ENCODE measurements at places on chromosomes 3 and 15.

DNA sequence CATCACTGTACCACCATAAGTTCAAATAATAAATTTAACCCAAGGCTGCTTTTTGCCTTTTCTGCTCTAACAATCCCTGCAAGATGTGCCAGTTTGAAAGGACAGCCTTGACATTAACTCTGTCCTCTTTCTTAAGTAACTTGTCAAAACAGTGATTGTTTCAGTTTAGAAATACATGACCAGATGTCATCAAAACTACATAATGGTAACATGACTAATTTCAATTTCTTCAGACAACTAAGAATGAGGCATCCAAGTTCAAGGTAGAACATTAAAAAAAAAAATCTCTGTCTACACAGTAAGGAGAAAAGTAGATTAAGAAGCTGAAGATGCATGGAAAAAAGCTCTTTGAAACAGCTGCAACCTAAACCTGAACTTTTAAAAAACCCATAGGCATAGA lies 47.4 kb downstream of the SHQ1 start:
- no peaks in the 10 kb centered on the region for H3K36me3 ChIP-seq
- DNase-seq = no peak
- no peaks in the 10 kb centered on the region for H3K27me3 ChIP-seq

GRCh38 chr3:46098319-46098761 lies 71.1 kb upstream of the XCR1 start:
- peaks cover 3% of the 10 kb centered on the region for H3K27me3 ChIP-seq
- no peaks in the 10 kb centered on the region for H3K36me3 ChIP-seq
- peak; percentile 50 for DNase-seq
- H3K27ac ChIP-seq = no peak overlapping the region
- H3K4me1 ChIP-seq = peaks cover 6% of the 10 kb centered on the region

DNA sequence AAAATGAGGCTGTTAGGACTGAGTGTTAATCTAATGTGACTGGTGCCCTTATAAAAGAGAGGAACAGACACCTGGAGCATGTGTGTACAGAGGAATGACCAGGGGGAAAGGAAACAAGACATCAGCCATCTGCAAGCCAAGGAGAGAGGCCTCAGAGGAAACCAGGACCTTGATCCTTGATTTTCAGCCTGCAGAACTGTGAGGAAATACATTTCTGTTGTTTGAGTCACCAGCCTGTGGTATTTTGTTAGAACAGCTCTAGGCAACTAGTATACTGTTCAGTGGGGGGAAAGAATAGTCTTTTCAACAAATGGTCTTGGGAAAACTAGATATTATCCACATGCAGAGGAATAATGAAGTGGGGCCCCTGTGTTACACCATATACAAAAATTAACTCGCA lies 80.6 kb downstream of the CCR1 start:
- peak overlapping the region; percentile 55 for H3K27ac ChIP-seq
- no peaks in the 10 kb centered on the region for H3K36me3 ChIP-seq

DNA sequence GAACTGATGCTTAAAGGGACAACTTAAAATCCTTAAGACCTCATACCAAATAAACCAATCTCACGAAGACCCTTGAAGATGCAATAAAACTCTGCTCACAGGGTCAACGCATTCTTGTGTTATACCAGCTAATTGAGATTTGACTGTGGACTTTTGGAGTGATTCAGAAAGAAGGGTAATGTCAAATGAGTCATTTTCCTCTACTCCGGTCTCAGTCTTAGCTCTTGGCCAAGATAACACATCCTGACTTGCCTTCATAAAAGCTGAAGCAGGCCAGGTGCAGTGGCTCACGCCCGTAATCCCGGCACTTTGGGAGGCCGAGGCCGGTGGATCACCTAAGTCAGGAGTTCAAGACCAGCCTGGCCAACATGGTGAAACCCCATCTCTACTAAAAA lies 3.8 kb downstream of the PKM start:
- H3K4me3 ChIP-seq = no peak overlapping the region
- H3K4me1 ChIP-seq = peaks cover 30% of the 10 kb centered on the region
- peak overlapping the region; percentile 83 for H3K27ac ChIP-seq
- DNase-seq = peak; percentile 91
- peaks cover 20% of the 10 kb centered on the region for H3K36me3 ChIP-seq

GRCh38 chr3:179513862-179514261 lies 48.9 kb upstream of the ACTL6A start:
- peak; percentile 33 for DNase-seq
- H3K27me3 ChIP-seq = no peaks in the 10 kb centered on the region
- no peak overlapping the region for H3K4me3 ChIP-seq
- no peaks in the 10 kb centered on the region for H3K36me3 ChIP-seq
- no peaks in the 10 kb centered on the region for H3K4me1 ChIP-seq

- no peak overlapping the region for H3K4me3 ChIP-seq
- H3K27ac ChIP-seq = no peak overlapping the region
- H3K27me3 ChIP-seq = no peaks in the 10 kb centered on the region
Observed at GRCh38 chr3:61239871-61240270, 11.4 kb downstream of the FHIT start.

- DNase-seq = peak; percentile 91
- H3K4me1 ChIP-seq = peaks cover 9% of the 10 kb centered on the region
- peaks cover 12% of the 10 kb centered on the region for H3K36me3 ChIP-seq
- H3K27me3 ChIP-seq = no peaks in the 10 kb centered on the region
- H3K4me3 ChIP-seq = no peak overlapping the region
- peak overlapping the region; percentile 41 for H3K27ac ChIP-seq
Observed at GRCh38 chr3:51953445-51953844, 1.7 kb upstream of the GPR62 start.

- 0 out of 2 replicates have a peak, but pooled peaks cover 3% of the 10 kb centered on the region for H3K4me1 ChIP-seq
- no peaks in the 10 kb centered on the region for H3K36me3 ChIP-seq
- H3K27ac ChIP-seq = no peak overlapping the region
- peak; percentile 15 for DNase-seq
Observed at GRCh38 chr3:122510878-122511535, 3.7 kb downstream of the KPNA1 start.

- H3K4me1 ChIP-seq = peaks cover 8% of the 10 kb centered on the region
- H3K27me3 ChIP-seq = no peaks in the 10 kb centered on the region
- DNase-seq = no peak
- no peaks in the 10 kb centered on the region for H3K36me3 ChIP-seq
Observed at GRCh38 chr15:83206526-83207008, 1.1 kb downstream of the HDGFL3 start.

Measured in IMR-90 (cell line).